ENCODE measurements at places on chromosomes 3 and 15.

DNA sequence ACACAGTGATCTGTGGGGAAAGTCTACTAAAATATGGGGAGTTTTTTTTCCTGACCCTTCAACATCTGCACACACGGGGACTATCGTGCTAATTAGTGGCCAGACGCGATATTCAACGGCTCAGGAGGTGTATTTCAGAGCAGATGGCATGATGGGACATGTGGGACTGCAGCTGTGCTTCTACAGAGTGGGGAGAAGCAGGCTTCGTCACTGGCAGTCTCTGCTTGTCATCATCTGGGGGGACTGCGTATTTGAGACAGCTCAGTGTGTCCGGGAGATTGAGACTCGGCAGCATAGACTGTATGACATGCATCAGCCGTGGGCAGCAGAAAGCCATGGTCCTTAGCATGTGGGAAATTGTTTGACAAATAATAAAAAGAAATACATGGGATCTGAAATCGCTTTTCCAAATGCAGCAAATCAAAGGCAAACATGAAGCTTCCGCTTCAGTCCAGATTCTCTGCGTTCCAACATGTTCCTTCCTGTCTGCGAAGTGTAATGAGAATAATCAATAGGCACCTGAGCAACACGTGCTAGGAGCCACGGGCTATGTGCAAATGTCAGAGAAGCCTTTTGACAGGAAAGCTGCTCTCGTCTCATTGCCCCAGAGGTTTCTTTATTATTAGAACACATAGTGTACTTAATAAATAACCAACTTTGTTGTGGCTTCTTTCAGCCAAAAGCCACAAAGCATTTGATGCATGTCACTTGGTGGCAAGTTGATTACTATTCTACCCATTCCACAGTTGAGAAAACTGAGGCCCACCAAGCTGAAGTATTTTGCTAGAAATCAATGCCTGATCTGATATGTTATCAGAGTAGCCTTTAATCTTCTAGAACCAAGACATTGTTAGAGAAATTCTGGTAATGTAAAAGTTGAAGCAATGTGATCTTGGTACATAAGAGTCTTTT lies 276.3 kb downstream of the RYR3 start:
- DNase-seq, result no peak

- no peak for DNase-seq
Observed at GRCh38 chr3:133211856-133212255, 173.7 kb downstream of the TMEM108 start.

DNA sequence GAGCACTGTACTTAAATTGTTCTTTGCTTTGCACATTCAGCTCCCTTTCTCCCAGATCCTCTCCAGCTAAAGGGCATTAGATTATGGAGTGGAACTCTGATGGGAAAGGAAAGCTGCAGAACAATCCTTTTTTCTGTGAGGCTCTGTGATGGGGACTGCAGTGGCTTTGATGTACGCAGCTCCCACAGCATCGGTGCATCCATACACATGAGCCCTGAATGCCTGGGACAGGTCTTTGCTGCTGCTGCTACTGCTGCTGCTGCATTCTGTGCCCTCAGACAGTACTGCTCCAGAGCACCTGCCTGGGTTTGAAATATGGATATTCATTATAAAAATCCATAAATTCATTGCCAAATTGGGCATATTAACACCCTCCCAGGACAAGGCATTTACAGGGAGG lies 164.4 kb downstream of the WDR76 start:
- DNase-seq, result no peak

DNA sequence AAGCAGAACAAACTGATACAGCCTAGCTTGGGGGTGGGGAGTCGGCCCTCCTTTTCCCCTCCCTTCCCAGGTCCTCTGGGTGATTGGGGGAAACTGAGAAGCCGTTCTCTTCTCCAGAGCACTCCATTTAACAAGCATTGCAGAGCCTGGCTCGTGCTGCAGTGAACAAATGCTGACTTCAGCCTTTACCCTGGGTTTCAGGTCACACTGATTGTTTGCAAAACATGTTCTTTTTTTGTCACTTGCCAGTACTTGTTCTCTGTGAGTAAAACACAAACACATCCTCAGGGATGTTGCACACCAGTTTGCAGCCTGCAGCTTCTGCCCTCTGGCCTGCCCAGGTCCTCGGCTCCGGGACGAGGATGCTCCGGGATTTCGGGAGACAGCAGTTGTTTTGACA lies 132.8 kb downstream of the PGPEP1L start:
- DNase-seq, result peak; percentile 38

- DNase-seq, result no peak
Observed at GRCh38 chr3:127118366-127118765, 74.6 kb upstream of the PRR23E start.

DNA sequence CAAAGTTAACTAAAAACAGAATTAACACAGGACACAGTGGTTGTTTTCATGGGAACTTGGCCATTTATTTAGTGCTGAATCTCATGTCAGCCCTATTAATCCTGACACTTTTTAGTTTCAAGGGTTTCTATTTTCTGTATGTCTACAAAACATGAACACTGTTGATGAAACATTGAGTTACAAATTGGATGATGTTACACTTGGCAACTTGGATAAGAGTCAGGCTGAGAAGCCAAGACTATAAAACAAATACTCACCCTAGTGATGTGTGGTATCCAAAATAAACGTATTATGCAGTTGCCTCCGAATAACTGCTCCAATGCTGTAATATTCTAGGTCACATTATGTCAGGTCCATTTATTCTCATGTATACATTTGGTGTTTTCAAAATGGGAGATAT lies 349.6 kb downstream of the ZIC1 start:
- no peak for DNase-seq

- peak; percentile 52 for DNase-seq
Observed at GRCh38 chr3:38268522-38268921, 2.9 kb downstream of the SLC22A13 start.

- DNase-seq, result no peak
Observed at GRCh38 chr3:156620901-156621300, 53.5 kb upstream of the TIPARP start.

DNA sequence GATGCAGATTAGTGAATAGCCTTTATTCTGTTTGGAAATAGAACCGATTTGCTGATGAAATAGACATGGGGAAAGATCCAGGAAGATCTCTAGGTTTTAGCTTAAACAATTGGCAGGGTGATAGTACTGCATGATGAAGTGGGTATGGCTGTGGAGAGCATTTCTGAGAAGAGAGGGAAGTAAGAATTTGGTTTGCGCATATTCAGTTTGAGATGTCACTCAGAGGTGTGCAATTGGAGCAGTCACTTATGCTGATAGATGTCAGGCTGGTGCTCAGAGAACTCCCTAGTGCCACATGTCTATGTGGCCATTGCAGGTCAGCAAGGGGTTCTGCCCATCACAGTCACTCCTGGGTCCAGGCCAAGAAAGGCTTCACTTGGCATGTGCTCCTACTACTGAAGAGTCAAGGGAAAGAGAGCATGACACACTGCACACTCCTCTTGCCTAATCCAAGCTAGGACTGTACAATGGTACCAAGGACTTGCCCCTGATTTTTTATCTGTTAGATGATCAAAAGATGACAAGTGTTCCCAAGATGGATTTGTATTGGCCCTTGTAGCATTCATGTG lies 57.2 kb upstream of the ST8SIA2 start:
- DNase-seq, result no peak

GRCh38 chr3:120742849-120743365 lies 363 bp downstream of the GTF2E1 start:
- DNase-seq, result peak; percentile 37

- peak; percentile 94 for DNase-seq
Observed at GRCh38 chr3:46395766-46396530, 10.9 kb downstream of the CCR5AS start.

GRCh38 chr15:29935296-29936004 lies 113.2 kb upstream of the TJP1 start:
- DNase-seq, result no peak

DNA sequence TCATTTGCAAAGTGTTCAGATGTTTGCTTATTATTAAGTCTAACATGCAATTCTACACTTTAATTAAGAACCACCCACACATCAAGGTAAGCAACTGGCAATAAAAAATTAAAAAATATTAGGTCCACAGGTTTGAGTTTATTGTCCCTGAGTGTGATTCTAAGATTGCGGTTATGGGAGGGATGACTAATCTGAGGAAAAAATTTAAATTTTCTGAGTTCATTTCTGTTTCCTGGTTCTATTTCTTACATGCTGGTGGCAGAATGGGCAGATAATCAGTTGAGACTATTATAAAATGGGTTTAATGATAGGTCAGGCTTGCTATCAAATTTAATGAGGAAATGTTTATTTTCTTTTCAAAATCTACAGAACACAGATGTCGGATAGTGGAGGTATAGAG lies 105.9 kb downstream of the TP63 start:
- no peak for DNase-seq

DNA sequence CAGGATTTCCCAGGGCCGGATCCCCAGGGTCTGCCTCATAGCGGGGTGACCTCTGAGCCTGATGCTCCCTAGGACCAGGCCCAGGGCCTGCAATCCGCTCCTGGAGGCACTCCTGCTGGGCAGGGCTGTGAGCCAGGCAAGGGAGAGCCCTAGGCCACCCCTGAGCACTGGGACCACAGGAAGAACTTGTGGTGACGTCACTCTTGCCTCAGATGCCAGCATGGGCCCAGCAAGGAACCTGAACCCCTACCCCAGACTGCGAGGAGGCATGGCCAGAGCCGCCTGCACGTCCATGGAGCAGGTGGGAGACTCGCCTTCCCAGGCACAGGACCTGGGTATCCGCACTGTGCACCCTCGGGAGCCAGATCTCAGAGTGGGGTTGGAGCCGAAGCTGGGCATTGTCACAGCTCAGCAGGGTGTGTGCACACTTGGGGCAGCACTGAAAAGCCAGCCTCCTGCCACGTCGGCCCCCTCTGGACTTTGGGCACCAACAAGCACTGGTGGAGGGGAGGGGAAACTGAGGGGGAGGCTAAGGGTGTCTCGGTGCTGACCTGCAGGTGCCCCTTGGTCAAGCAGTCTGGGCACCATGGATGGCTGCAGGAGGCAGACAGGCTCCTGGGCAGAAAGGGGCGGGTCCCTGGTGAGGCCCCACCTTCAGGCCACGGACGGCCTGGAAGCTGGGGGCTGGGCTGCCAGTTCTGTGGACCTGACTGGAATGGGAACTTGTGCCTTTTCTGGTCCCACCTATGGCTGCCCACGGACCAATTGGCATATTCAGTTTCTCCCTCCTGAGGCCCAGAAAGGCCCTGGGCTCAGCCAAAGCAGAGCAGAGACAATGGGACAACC lies 49.3 kb downstream of the SLC6A20 start:
- no peak for DNase-seq

DNA sequence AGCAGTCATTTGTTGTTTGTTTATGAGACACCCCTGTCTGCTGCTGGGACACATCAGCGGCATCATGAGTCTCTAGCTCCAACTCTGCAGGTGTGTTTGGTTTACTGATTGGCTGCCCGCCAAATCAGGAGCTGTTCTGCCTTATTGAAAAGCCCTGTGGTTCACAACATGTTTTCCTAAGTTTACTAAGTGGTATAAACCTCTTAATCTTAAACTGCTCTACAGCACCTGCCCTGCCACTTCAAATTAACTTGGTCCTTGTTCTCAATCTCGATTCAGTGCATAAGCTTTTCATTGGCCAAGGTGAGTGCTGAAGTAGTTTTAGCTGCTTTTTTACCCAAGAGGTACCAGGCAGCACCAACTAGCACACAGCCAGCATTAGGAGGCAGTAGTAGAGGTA lies 77.8 kb upstream of the WDR72 start:
- no peak for DNase-seq

DNA sequence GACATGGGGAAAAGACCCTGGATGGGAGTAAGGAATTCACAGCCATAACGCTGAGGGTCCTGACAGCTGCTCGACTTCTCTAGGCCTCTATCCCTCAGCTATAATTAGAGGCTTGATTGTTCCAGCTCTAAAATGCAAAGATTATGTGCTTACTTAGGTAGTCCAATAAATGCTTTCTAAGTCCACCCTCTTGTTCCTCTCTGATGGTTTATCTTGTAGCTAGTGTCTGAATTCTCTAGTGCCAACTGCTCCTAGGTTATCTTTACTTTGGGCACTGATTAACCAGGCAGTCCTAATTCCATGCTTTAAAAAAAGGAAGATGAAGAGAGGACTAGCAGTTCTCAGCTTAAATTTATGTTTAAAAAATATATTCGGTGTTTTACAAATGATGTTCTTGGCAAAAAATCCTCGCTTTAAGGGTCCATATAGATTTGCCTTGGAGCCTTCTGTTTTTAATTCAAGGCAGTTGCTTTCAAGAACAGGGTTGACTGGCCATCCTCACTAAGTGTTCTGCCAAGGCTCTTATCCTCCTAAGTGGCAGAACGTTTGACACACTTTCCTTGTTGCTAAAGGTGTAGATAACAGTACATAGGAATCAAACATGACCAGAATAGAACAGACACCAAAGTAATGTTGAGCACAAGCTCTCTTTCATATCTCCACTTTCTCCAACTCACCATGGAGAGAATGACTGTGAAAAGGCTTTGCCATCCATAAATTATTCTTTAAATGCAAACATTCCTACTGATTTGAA lies 60.6 kb downstream of the THRB start:
- no peak for DNase-seq

- no peak for DNase-seq
Observed at GRCh38 chr3:70716832-70717231, 404.4 kb upstream of the MDFIC2 start.

DNA sequence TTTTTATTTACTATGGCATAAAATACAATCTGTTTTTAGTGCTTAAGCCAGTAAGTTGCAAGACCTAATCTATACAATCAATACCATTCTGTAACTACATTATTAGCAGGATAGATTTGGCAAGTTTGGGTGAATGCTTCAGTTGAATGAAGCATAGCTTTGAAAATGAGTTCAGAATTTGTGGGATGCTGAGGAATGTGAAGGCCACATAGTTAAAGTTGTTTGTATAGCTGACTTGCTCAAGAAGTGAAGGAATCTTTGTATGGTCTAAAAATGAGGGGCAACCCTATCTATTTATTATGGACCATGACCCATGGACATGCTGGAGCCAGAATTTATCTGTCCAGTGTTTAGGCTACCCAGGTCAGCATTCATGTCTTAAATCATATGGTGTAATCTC lies 58.5 kb downstream of the CRYBG3 start:
- no peak for DNase-seq

DNA sequence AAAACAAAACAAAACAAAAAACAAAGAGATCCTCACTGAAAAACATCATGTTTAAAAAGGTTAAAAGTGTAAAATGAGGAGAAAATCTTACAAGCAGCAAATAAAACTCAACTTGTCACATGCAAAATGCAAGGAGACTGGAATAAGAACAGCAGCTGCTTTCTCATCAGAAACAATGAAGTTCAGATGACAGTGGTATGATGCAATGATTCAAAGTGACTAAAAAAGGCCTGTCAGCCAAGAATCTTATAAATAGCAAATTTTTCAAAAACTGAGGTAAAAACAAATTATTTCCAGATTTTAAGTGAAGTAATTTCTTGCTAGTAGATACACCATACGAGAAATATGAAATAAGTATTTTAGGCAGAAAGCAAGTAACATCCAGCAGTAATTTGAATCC lies 68.6 kb upstream of the EPHA3 start:
- no peak for DNase-seq

DNA sequence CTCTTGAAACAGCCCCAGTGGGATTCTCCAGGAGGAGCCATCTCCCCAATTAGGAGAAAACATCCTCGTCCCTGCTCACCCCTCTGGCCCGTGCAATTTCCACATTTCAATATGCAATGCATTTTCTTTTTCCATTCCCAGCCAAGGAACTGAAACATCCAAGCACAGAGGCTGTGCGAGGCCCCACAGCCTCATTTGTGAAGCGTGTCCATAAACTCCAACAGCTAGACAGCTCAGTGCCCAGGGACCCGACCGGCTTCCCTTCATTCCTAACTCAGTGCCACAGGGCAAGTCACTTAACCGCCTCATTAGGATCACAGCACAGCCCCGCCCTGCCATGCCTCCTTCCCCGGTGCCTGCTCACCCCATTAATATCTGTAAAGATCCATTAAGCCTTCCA lies 204.2 kb upstream of the IGF1R start:
- no peak for DNase-seq

Data from inflammatory macrophage treated with lipopolysaccharide for 1 hour (primary cell).